Osteoblast (primary cell): ENCODE measurements at places on chromosomes 4 and X. TPM values are rescaled to one million over a fixed set of nuclear protein-coding genes. Genes with fewer than 3 reads are reported as not detected.

CDKL2 gene
- total RNA-seq = 0.72 and 0.88 TPM in 2 replicates

LYAR gene
- 3.5 and 4.0 TPM in 2 replicates for total RNA-seq

DNA sequence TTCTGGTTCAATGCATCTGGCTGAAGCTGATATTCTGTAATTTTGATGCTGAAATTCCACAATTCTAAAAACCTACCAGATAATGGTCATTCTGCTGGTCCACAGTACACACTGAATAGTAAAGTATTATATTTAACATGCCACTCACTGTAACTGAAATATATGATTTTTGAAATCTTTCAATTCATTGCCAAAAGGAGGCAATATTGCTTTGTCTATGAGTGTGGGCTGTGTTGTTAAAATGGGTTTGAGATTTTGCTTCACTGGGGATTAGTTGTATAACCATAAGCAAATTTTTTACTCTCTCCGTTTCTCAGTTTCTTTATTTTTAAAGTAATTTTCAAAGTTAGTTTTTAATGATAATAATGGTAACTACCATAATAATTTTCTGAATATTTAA is 1404.1 kb upstream of the IGFBP7 start:
- no peak for DNase-seq

FAM184B gene
- total RNA-seq = under 0.01 TPM in 1 of 2 replicates, not detected in the other

CENPVL1 gene
- not detected in 2 replicates for total RNA-seq
